ENCODE measurements at places on chromosomes 6 and 20. TPM values are rescaled to one million over a fixed set of nuclear protein-coding genes. Genes with fewer than 3 reads are reported as not detected.

DNA sequence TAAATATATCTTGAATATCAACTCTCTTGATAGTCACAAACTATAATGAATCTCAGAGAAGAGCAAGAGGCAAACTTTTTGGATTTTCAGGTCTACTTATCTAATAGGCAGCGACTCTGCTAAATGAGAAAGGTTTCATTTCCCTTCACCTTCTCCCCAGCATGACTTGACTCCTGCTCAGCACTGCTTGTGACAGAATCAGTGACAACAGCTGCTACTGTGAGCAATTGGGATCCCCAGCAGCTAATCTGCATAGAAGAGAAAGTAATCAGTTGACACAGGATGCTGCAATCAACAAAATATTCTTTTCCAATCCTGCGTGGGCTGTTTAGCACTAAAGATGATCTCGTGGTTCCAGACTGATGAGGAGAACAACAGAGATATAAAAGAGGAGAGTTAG is 205.5 kb downstream of the MMUT start:
- DNase-seq, result no peak

ALDH8A1 gene
- 5.2 TPM for total RNA-seq

FAM50B gene
- 7.3 TPM for total RNA-seq

DNA sequence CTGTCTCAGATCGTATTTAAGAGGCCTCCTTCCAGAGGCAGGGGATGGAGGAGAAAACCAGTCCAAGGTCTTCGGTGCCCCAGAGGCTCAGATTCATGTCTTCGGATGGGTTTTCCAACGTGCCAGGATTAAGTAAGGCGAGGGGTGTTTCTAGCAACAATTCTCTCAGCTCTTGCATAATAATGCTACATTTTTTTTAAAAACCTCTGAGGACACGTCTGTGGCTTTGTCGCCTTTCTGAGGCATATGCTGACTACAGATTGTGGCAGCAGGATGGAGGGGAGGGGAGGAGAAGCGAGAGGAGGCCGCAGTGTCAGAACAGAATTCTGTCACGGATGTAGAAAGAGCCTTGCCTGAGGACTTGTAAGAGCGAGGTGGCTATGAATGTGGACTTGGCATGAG is 17.7 kb upstream of the CCDC167 start:
- peak; percentile 93 for DNase-seq

DNA sequence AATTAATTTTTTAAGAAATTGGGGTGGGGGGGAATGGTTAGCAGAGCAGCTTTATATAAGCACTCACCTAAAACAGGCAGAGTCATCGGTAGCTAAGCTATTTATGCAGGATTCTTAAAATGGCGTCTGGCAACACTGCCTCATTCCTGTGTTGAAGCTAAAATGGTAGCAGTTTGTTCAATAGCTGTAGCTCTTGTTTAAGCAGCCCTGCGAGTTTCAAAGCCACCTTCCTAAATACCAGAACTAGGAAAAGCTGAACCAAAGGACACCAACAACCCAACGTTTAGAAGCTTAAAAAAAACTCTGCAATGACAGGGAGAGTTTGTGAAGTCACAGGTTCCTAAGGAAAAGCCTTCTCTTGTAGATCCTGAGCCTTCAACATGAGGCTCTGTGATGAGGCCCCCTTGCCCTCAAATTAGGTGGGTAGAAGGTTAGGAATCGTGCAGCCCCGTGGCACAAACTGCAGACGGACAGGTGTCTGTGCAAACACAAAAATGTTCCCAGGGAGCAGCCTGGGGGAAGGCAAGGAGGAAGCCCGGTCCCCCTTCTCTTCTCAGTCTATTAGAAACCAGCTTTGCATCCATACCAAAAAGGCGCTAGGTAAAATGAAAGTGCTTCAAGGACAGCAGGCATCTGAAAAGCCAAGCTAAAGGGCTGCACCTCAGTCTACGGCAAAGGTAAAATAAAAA is 4.7 kb downstream of the ZMYND8 start:
- DNase-seq, result no peak

GHRH gene
- not detected for total RNA-seq

DNA sequence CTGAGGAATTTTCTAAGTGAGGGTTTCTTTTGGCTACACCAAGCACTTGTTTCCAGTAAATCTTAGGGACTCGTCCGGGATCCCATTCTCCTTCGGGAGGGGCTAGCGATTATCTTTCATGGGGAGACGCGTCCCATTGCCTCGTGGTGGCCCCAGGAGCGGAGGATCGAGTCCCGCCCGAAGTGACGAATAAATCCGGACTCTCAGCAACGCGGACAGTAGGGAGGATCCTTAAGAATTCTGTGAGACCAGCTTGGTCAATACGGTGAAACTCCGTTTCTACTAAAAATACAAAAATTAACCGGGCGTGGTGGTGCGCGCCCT is 69.1 kb upstream of the PRSS16 start:
- DNase-seq, result no peak

DNA sequence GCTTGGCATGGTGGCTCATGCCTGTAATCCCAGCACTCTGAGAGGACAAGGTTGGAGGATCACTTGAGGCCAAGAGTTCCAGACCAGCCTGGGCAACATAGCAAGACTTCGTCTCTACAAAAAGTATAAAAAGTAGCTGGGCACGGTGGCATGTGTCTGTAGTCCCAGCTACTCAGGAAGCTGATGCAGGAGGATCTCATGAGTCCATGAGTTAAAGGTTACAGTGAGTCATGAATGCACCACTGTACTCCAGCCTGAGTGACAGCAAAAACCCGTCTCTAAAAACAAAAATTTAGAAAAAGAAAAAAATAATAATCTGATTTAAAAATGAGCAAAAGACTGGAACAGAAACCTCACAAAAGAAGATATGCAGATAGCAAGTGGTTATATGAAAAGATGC is 279.7 kb downstream of the RNGTT start:
- DNase-seq, result no peak

MCCD1 gene
- not detected for total RNA-seq

FOXS1 gene
- total RNA-seq, result not detected

GRCh38 chr6:107101686-107102413 is 13.5 kb downstream of the BEND3 start:
- DNase-seq, result no peak

DNA sequence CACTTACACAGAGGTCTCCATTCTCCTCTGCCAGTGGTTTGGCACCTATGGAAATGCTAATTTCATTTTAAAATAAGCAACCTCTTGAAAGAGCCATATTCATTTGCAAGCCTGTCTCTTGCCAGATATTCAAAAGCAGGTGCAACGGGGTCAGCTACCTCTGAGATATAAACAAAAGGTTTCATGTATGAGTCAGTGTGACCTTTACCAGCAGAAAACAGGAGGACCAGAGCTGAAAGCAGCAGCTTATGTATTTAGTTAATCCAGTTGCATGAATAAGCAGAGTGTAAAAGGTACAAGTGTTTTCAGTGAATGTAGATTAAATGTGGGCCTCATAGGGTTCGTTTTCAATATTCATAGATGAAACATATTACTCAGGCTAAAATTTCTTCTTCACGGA is 56.0 kb downstream of the TENT5A start:
- no peak for DNase-seq

GRCh38 chr6:71252410-71252809 is 36.2 kb upstream of the OGFRL1 start:
- no peak for DNase-seq

DNA sequence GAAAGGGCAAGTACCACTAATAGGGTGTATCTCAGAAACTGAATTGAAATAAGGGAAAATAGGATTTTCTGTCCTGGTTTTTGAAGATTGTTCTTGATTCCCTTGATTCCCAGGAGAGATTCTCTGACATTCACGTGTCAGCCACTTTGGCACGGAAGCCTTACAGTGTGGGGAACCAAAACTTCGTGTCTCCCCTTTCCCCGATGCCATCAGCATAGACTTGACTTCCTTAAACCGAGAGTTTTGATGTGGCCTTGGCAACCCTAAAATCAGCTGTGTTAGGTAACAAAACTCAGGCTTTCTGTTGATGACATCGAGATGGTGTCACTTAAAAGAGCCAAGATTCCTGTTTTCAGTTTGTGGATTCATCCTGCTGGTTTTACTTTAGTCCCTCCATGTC is 7.5 kb downstream of the HMGN4 start:
- DNase-seq, result no peak

Measured in natural killer cell treated with Interleukin-12 subunit alpha and Interleukin-12 subunit beta and Interleukin-15 and Interleukin-18, amount 100 ng/mL, for 72 hours (primary cell).